ENCODE measurements at places on chromosomes 5 and 9.

DNA sequence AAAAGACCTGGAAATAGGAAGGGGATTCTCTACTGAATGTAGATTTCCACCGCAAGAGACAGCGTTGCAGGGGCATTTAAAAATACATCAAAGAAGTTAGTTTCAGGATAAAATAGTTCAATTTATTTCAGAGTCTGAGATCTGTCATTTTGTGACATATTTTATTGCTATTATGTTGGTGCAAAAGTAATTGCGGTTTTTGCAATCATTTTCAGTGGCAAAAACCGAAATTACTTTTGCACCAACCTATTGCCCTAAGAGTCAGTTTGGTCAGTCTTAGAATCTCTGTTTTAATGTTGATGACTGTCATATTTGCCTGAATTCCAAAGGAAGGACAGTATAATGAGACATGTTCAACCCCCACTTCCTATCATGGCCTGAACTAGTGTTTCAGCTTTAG, 219.5 kb upstream of the CDH10 start:
- DNase-seq = no peak

GRCh38 chr5:27475063-27475462, 436.7 kb upstream of the CDH9 start:
- DNase-seq = no peak

DNA sequence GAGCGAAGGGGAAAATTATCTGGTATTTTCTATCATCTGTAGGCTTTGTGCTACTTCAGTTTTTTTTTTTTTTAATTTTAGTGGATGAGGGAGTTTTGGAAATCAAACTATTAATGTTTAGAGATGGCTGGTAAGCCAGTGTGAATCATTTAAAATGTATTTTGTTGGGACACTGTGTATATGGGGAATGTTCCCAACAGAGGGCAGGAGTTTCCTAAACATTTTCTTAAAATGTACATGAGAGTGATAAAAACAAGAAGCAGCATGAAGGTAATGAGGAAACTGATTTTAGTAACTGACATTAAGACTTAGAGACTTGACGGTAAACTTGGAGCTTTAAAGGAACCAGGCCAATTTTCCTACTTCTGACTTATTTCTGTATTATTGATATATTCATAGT, 68.2 kb upstream of the ITGA2 start:
- DNase-seq = no peak

DNA sequence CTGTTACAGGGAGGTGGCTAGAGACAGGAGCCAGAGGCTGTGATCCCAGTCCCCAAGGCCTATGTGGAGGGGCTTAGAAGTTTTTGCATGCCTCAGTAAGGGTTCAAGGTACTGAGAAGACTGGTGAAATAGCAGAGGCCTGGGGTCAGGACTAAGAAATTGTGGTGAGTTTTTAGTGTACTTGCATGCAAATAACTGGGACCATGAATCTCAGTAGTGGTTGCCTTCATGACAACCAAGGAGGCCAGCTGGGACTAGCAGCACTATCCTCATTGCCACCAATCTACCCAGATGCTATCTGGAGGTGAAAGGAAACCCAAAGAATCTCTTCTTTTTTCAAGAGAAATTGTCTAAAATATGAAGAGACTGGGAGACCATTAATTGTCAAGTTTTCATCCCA, 395.1 kb downstream of the CETN3 start:
- DNase-seq = no peak

DNA sequence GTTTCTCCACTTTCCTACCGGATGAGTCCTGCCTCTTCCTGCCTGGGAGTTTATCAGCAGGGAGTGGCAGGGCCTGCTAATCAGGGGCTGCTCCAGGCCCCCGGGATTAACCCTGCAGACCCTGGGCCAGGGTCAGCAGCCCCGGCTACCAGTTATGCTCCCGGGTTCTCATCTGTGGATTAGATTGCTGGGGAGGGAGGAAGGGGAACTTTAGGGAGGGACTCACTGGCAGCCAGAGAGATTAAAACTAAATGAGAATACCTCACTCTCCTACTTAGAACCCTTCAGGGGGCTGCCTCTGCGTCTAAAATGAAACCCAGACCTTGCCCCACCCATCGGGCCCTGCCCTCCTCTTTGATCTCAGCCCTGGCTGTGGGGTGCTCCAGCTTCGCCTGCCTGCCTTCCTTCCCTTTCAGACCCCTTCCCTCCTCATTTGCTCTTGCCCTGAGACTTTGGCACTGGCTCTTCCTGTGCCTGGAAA, 130.5 kb upstream of the HAND1 start:
- DNase-seq = no peak

GRCh38 chr5:179153921-179154345, 93.8 kb downstream of the ZNF354C start:
- DNase-seq = no peak

- no peak for DNase-seq
These were observed 78.2 kb downstream of the ANKRD55 start for GRCh38 chr5:56154732-56155484.

All from retinal pigment epithelial cell (primary cell).